ENCODE measurements at places on chromosomes 6 and 20. TPM values are rescaled to one million over a fixed set of nuclear protein-coding genes. Genes with fewer than 3 reads are reported as not detected.

Gene LCA5
- 1.7 TPM for polyA plus RNA-seq

Gene SNRPB2
- polyA plus RNA-seq: 77.1 TPM

Gene SRMS
- polyA plus RNA-seq: 0.05 TPM

Gene CLPSL1
- 0.14 TPM for polyA plus RNA-seq

Gene GLP1R
- 0.07 TPM for polyA plus RNA-seq
